ENCODE measurements at places on chromosomes 7 and 10.

GRCh38 chr10:95792211-95792780, 36.3 kb downstream of the ENTPD1 start:
- H3K27me3 ChIP-seq: no peaks in the 10 kb centered on the region
- H3K4me1 ChIP-seq: peaks cover 47% of the 10 kb centered on the region
- no peak for DNase-seq
- H3K36me3 ChIP-seq: no peaks in the 10 kb centered on the region
- H3K4me3 ChIP-seq: no peak overlapping the region

GRCh38 chr7:42502022-42502421, 265.0 kb upstream of the GLI3 start:
- H3K4me1 ChIP-seq: no peaks in the 10 kb centered on the region
- no peak overlapping the region for H3K4me3 ChIP-seq
- H3K27ac ChIP-seq: no peak overlapping the region
- H3K36me3 ChIP-seq: no peaks in the 10 kb centered on the region
- H3K27me3 ChIP-seq: no peaks in the 10 kb centered on the region

- no peak overlapping the region for H3K4me3 ChIP-seq
- no peak for DNase-seq
Observed at GRCh38 chr7:56086761-56087160, 6.0 kb downstream of the PHKG1 start.

DNA sequence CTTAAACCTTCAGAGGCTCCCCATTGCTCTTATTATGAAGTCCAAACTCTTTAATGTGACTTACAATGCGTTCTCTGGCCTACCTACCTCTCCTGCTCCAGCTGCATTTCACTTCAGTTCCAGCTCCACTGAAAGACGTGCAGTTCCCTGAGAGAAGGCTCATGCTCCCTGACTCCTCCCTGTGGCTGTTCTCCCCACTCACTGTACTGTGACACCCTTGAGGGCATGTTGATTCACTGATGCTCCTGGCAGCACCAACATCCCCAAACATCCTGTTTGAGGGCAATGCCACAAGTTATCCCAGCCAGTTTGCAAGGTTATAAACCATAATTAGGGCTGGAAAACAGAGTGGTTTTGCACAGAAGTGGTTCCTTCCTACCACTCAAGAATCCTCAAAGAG, 111.2 kb downstream of the LSM5 start:
- H3K27me3 ChIP-seq: peaks cover 21% of the 10 kb centered on the region
- DNase-seq: no peak
- H3K27ac ChIP-seq: no peak overlapping the region
- H3K4me1 ChIP-seq: no peaks in the 10 kb centered on the region

GRCh38 chr10:73867871-73868631, 6.3 kb downstream of the CAMK2G start:
- H3K27me3 ChIP-seq: no peaks in the 10 kb centered on the region
- DNase-seq: no peak
- H3K27ac ChIP-seq: peak overlapping the region; percentile 88
- peaks cover 55% of the 10 kb centered on the region for H3K36me3 ChIP-seq
- peaks cover 100% of the 10 kb centered on the region for H3K4me1 ChIP-seq

GRCh38 chr10:110733218-110733952, 89.2 kb downstream of the RBM20 start:
- H3K36me3 ChIP-seq: no peaks in the 10 kb centered on the region
- no peak for DNase-seq
- peaks cover 8% of the 10 kb centered on the region for H3K27me3 ChIP-seq

DNA sequence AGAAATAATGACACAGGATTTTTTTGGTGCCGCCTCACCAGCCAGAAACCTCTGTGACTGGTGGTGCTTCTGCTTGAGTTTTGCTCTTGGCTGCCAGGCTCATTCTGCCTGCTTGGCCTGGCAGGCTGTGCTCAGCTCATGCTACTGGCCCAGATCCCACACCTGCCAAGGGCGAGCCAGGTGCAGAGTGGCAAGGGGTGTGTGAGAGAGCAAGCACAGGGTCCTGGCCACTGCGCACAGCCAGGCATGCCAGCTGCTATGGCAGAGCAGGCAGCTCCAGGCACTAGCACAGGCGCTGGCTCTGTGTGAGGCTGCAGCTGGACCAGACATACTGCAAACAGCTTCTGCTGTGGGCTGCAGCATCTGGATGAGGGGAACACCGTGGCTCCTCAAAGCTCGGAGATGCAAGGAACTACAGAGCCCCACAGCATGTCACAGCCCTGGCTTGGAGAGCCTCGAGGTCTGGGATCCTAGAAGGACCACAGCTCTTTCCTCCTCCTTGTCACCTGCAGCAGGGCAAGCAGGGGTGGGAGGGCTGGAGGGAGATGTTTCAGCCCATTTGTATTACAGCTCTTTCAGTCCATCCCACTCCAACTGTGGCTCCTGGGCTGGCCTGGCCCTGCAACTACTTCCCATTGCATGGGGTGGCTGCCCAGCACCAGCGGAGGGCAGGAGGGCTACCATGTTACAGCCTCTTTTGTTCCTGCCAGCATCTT, 313.4 kb upstream of the SEMA3C start:
- no peak overlapping the region for H3K4me3 ChIP-seq
- H3K27ac ChIP-seq: no peak overlapping the region
- DNase-seq: no peak
- H3K4me1 ChIP-seq: no peaks in the 10 kb centered on the region
- no peaks in the 10 kb centered on the region for H3K27me3 ChIP-seq
- H3K36me3 ChIP-seq: no peaks in the 10 kb centered on the region

GRCh38 chr7:96669812-96670211, 39.8 kb downstream of the SEM1 start:
- no peak overlapping the region for H3K4me3 ChIP-seq
- no peak for DNase-seq
- H3K27me3 ChIP-seq: no peaks in the 10 kb centered on the region
- H3K4me1 ChIP-seq: peaks cover 8% of the 10 kb centered on the region

DNA sequence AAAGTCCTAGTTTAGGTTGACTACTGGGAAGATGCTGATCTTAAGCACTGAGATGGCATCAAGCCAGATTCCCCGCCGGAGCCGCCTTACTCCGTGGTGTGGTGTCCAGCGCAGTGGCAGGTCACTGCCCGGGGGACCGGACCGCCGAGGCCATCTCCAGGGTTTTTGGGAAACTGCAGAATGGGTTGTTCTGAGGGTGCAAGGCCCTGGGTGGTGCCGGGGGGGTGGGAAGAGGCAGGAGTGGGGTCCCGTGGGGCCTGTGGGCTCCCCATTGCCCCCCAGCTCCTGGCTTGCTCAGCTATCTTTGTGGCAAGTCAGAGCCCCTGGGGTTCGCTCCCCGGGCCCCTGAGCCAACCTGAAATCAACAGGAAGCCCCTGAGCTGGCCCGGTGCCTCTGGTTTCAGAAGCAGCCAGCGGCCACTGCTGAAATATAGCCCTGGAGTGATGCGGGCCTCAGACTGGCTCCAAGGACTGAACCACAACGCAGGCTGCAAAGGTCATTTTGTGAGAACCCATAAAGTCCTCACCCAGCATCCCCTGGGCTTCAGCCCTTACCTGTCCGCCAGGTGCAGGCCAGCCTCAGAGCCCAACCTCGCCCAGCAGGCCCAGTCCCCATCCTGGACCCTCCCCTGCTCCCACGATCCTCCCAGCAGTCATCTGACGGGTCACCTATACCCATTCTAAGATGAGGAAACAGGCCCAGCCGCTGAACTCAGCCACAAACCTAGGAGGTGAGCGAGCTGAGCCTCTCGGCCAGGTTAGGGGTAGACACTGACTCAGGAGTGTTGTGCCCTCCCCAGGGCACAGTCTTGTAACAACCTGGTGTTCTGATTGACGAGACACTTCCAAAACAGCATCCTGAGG, 102.7 kb downstream of the PDGFA start:
- no peaks in the 10 kb centered on the region for H3K4me1 ChIP-seq
- peaks cover 6% of the 10 kb centered on the region for H3K36me3 ChIP-seq
- H3K27me3 ChIP-seq: no peaks in the 10 kb centered on the region
- no peak overlapping the region for H3K27ac ChIP-seq

DNA sequence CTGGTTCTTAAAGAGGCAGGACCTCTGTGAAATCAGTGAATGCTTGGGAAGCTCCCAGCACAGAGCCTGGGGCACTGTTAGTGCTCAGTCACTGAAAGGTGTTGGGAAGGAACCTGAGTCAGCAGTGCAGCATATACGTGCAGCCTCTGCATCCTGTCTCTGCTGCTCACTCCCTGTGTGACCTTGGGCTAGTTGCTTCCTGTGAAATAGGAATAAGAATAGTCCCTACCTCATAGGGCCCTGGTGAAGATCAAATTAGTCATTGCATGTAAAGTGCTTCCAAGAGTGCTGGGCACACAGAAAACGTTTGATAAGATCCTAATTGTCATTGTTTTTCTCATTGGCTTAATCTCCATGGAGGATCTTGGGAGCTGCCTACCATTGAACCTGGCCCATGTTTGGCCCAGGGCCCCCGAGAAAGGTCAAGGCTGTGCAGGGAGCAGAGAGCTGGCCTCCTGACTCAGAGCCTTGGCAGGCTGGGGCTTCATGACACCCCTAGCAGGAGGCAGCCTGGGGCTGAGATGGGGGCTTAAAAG, 73.3 kb upstream of the COL13A1 start:
- no peak overlapping the region for H3K4me3 ChIP-seq
- H3K27me3 ChIP-seq: peaks cover 14% of the 10 kb centered on the region
- no peaks in the 10 kb centered on the region for H3K36me3 ChIP-seq
- no peak for DNase-seq
- H3K4me1 ChIP-seq: no peaks in the 10 kb centered on the region

DNA sequence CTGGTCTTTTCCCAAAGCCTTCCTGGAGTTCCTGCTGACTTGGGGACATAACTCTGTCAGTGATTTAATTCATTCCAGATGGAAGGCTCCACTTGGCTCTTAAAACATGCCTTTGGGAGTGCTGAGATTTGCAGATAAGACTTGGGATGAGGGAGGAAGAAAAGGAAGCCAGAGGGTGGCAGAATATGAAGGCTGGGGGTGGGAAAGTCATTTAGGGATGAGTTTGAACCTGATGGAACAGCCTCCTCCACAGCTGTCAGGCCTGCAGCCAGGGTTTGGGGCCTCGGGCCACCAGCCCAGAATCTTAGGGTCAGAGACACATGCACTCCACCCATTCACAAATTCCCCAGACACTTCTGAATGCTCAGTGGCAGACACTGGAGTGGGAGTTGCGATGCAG, 28.4 kb upstream of the EIF5AL1 start:
- no peaks in the 10 kb centered on the region for H3K36me3 ChIP-seq
- no peak for DNase-seq
- no peak overlapping the region for H3K27ac ChIP-seq
- H3K4me1 ChIP-seq: no peaks in the 10 kb centered on the region
- no peak overlapping the region for H3K4me3 ChIP-seq

DNA sequence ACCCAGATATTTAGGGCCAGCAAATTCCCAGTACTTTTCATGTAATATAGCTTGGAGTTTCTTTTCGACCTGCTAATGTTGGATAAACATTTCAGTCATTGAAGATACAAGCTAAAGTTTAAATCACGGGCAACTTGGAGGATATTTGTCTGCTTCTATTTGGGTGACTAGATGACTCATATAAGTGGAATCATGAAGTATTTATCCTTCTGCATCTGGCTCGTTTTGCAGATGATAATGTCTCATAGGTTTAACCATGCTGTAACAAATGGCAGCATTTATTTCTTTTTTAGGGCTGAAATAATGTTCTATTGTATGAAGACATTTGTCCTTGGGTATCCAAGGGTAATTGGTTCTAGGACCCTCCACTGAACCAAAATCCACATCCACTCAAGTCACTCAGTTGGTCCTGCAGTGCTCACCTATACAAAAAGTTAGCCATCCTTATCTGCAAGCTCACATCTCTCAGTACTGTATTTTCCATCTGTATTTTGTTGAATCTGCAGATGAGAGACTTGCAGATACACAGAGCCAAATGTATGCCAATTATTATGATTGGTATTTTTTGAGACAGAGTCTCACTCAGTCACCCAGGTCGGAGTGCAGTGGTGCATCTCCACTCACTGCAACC, 187.2 kb upstream of the CSTF2T start:
- DNase-seq: no peak
- no peaks in the 10 kb centered on the region for H3K4me1 ChIP-seq
- no peaks in the 10 kb centered on the region for H3K36me3 ChIP-seq
- H3K27ac ChIP-seq: no peak overlapping the region

GRCh38 chr7:49624611-49625010, 148.8 kb upstream of the VWC2 start:
- H3K4me1 ChIP-seq: no peaks in the 10 kb centered on the region
- H3K4me3 ChIP-seq: no peak overlapping the region

DNA sequence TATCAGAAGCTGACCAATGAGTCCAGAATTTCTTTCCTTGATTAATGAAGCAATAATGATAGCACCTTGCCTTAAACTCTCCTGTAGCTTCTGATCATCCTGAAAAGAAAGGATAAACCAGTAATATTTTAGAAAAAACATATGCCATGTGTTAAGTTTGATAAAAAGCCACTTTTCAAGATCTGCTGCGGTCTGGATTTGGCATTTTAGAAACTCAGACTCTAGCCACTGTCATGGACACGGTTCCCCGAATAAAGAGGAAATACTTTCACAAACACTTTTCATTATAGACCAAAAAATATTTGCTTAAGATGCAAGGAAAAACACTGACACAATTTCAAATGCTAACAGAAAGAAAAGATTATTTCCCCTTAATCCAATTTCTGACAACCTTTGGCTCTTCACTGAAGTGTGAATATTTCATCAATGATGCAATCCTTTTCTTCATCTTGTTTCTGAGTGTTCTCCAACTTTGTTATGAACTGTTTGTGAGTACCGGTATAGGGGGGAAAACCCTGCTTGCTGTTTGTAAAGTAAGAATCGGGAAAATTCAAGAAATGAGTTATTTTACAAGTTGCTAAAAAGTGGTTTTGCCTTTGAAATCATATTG, 329.5 kb downstream of the CRPPA start:
- no peaks in the 10 kb centered on the region for H3K36me3 ChIP-seq
- no peaks in the 10 kb centered on the region for H3K4me1 ChIP-seq
- DNase-seq: no peak
- H3K4me3 ChIP-seq: no peak overlapping the region
- H3K27me3 ChIP-seq: no peaks in the 10 kb centered on the region

DNA sequence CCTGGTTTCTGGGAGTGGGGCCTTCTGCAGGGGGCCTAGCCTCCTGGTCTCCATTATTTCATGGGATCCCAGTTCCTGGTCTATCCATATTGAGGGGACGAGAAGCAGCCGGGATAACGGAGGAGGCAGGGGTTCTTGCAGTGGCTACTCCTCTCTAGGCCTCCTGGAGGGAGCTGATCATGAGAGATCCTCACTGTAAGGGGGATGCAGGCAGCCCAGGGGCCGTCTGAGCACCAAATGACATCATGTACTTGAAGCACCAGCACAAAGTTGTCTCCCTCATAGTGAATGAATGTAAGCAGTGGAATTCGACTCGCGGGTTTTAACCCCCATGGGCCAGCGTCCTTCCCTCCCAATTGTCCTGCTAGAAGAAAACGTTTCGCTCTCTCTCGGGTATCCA, 964 bp upstream of the ADCY1 start:
- H3K27me3 ChIP-seq: peaks cover 55% of the 10 kb centered on the region
- H3K36me3 ChIP-seq: no peaks in the 10 kb centered on the region
- no peaks in the 10 kb centered on the region for H3K4me1 ChIP-seq
- H3K27ac ChIP-seq: no peak overlapping the region

Measured in naive thymus-derived CD8-positive, alpha-beta T cell (primary cell).